ENCODE measurements at places on chromosomes 1 and 21. TPM values are rescaled to one million over a fixed set of nuclear protein-coding genes. Genes with fewer than 3 reads are reported as not detected.

Gene C1orf226
- total RNA-seq, result 0.04 TPM

DNA sequence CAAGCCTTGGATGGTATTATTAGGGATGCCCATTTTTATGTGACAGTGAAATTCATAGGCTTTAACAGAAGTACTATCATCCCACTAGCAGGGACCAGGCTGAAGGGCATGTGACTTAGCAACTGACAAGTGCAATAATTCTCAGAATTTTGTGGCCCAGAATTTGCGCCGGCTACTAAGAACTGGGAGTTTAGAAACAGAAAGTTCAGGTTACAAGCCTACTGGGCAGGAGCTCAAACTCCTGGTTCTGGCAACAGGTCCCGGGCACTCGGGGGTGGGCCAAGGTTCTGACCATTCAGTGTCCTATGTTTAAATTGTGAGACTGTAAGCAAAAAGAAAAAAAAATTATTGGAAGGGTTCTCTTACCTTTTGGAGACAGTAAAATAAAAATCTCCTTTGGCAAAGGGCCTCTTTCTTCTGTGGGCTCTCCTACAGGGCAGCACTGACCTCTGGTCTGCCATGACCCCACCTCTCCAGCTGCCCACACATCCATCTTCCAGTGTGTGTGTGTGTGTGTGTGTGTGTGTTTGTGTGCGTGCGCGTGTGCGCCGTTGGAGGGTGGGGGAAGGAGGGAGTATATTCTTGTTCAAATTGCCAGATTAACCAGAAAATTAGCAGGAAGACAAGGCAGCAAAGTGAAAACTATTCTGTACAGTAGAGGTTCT lies 26.1 kb downstream of the IRF2BP2 start:
- no peak overlapping the region for H3K4me3 ChIP-seq
- H3K27ac ChIP-seq, result peak overlapping the region; percentile 56
- H3K4me1 ChIP-seq, result no peaks in the 10 kb centered on the region
- no peaks in the 10 kb centered on the region for H3K36me3 ChIP-seq

Gene CASQ1
- total RNA-seq, result not detected

DNA sequence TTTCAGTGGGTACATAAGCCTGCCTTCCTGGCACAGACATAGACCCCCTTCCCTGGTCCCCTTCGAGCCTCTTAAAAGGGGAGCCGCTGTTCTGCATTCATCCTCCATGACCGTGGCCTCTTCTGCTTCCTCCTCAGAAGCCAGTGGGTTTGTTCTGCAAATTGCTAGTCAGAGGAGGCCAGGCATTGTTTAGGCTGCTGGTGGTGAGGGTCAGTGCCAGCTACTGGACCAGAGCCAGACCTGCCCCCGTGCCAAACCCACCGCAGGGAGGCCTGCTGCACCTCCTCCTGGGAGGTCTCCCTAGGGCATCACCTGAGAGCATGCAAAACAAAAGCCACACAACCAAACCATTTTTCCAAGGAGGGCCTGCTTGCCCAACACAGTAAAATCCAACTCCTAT lies 178.4 kb downstream of the MIS18A start:
- H3K27ac ChIP-seq, result no peak overlapping the region
- H3K4me3 ChIP-seq, result no peak overlapping the region
- no peak for DNase-seq
- H3K4me1 ChIP-seq, result no peaks in the 10 kb centered on the region
- no peaks in the 10 kb centered on the region for H3K36me3 ChIP-seq
- no peaks in the 10 kb centered on the region for H3K27me3 ChIP-seq

Gene RNF207
- 12.8 TPM for total RNA-seq

DNA sequence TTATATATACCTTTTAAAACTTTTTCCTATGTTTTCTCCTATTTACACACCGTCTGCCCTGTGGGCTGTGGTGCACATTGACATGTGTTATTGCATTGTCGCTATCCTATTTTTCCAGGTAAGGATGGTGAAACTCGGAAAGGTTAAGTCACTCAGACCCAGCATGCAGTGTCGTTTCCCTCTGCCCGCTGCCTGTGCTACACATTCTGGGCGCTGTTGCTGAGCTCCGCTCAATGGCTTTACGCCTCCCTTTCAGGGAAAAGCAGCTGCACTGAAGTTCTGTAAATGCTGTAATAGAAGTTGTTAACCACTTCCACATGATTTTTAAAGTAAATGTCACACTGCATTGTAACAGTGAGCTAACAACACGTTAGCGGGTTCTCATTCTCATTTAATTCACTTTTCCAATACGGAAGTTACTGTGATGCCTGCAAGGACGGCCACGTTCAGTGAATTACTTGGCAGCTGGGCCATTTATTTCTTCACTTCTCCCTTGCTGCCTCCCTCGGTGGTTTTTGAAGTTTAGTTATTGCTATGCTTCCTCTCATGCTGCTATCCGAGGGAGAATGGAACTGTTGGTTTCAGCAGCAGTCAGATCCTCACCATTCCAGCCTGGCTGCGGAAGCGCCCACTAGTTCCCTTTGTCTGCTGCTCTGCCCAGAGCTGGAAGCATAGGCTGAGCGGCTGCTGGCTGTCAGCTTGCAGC lies 288.7 kb downstream of the SPATA17 start:
- H3K36me3 ChIP-seq, result no peaks in the 10 kb centered on the region
- no peaks in the 10 kb centered on the region for H3K4me1 ChIP-seq
- H3K27ac ChIP-seq, result no peak overlapping the region
- no peak for DNase-seq
- no peak overlapping the region for H3K4me3 ChIP-seq
- no peaks in the 10 kb centered on the region for H3K27me3 ChIP-seq

- H3K4me1 ChIP-seq, result no peaks in the 10 kb centered on the region
- no peak overlapping the region for H3K4me3 ChIP-seq
- no peaks in the 10 kb centered on the region for H3K27me3 ChIP-seq
Observed at GRCh38 chr21:26194326-26194725, 23.8 kb upstream of the APP start.

- no peaks in the 10 kb centered on the region for H3K36me3 ChIP-seq
- no peaks in the 10 kb centered on the region for H3K4me1 ChIP-seq
- H3K27ac ChIP-seq, result no peak overlapping the region
- no peak overlapping the region for H3K4me3 ChIP-seq
- no peak for DNase-seq
- no peaks in the 10 kb centered on the region for H3K27me3 ChIP-seq
Observed at GRCh38 chr21:25240974-25241373, 366.3 kb downstream of the MRPL39 start.

GRCh38 chr1:38565020-38565491 lies 294.5 kb downstream of the RRAGC start:
- no peak overlapping the region for H3K27ac ChIP-seq
- H3K4me1 ChIP-seq, result peaks cover 33% of the 10 kb centered on the region
- DNase-seq, result no peak
- H3K36me3 ChIP-seq, result no peaks in the 10 kb centered on the region
- no peak overlapping the region for H3K4me3 ChIP-seq

DNA sequence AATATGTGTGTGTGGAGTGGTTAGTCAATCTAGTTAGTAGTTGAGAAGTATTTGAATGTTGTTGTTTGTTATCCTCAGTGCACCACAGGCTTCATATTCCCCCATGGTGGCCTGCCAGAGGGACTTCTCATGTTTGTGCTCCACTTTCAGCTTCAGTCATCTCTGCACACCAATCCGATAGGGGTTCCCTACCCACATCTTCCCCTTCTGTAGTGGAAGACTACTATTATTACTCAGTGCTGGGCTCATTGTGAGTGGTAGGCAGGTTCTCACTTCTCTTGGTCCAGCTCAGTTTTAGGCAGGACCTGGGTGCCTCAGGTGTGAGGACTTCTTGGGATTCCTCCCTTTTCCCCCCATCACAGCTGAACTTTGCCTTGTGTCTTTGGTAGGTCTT lies 14.2 kb downstream of the MT1HL1 start:
- H3K27ac ChIP-seq, result no peak overlapping the region
- DNase-seq, result no peak
- no peaks in the 10 kb centered on the region for H3K36me3 ChIP-seq
- no peaks in the 10 kb centered on the region for H3K27me3 ChIP-seq
- H3K4me1 ChIP-seq, result no peaks in the 10 kb centered on the region

Data from CD8-positive, alpha-beta memory T cell (primary cell).